C1 segment of cervical spinal cord (tissue), 14 donors: ENCODE measurements at places on chromosomes 7 and 10.

DNA sequence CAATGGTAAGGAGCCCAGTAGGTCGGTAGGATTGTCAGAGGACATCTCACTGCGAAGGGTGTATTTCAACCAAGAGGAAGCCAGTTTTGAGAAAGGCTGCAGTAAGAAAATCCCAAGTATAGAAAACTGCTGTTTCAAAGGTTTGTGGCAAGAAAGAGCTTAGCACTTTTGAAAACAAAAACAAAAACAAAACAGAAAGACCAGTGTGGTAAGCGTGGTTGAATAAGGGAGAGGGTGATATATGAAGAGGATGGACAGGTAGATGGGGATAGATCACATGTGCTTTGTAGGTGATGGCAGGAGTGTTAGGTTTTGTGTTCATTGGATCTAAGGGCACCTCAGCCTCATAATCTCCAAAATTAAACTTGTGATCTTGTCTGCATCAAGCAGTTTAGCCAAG, 141.6 kb upstream of the WNT16 start:
- DNase-seq, result no peak

DNA sequence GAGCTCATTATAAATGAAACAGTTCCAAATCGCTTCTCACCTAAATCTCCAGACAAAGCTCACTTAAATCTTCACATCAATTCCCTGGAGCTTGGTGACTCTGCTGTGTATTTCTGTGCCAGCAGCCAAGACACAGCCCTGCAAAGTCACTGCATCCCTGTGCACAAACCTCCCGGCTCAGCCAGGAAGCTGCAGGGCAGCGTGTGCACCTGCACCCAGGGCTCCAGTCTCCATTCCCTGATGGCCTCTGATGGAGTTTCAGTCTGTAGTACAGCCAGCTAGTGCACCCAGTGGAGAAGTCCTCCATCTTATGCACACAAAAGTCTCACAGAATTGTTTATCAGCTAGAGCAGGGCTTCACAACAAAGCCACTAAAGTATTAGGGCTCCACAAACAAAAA, 51.1 kb upstream of the PRSS58 start:
- no peak for DNase-seq

- DNase-seq, result no peak
Observed at GRCh38 chr10:50574305-50574704, 49.5 kb downstream of the SGMS1 start.

GRCh38 chr7:151173386-151174245, 6.1 kb upstream of the GBX1 start:
- no peak for DNase-seq

- DNase-seq, result no peak
Observed at GRCh38 chr10:127158662-127159061, 37.7 kb downstream of the INSYN2A start.

GRCh38 chr7:144388950-144389349, 14.5 kb downstream of the NOBOX start:
- DNase-seq, result no peak

GRCh38 chr10:59138052-59138451, 38.4 kb upstream of the PHYHIPL start:
- DNase-seq, result no peak

DNA sequence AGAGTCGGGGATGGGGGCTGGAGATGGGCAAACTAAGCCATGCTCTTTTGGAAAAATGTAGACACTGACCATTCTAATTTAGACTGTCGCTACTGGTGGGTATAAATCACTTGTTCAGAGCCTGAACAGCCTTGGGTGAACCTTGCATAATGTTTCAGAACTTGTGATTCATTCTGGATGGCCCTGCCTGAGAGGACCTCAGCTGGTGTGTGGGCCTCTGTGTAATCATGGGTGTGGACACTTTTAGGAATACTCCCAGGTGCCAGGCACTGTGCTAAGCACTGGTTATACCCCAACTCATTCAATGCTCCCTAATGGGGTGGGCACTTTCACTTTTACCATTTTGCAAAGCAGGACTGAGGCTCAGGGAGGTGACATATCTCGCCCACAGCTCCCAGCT, 26.8 kb upstream of the TM9SF3 start:
- DNase-seq, result no peak

DNA sequence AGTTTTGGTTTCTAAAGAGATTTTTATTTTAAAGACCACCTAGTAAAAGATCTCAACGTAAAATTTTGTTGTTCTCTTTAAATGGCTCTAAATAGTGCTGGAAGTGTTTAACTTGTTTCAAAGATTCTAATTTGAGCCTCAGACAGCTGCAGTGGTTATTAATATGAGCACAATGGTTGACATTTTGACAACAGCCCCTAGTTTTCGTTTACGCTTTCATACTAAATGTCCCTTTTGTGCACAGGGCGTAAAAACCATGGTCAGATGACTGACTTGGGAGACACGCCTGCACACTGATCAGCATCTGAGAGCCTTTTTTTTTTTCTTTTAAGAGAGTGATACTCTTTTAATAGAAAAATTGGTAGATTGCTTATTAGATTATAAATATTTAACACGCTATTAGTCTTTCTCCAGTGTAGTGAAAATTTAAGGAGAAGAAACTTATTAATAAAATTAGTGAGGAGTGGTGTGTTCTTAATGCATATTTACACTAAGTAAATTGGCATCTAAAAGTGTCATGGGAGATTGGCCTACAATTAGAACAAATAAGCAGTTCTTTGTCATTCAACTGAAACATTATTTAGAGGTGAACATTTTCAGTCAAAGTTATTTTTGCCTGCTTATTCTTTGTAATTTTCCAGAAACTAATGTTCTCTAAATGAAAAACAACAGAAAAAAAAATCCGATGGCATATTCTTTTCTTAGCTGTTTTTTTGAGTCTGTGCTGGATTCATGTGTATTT, 182.8 kb upstream of the PHYHIPL start:
- no peak for DNase-seq

DNA sequence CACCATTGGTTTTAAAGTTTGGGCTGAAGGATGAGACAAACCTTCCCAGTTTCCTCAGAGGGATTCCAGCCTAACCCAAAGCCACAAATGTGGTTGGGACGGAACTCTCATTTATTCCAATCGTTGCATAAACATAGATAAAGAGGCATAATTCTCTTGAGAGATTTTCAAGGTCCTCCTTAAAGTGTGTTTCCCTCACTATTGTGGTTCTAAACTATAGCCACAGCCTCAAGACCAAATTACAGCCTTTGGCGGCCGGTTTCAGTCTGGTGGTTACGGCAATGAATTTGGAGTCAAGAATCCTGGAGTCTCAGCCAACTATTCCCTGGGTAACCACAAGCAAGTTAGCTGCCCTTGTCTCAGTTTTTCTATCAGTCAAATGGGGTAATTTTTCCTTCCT, 42.6 kb downstream of the SEM1 start:
- no peak for DNase-seq
